ENCODE measurements at places on chromosomes 4 and X.
A peak's percentile ranks its signal among the peaks of the same experiment; 100 is the strongest.

- DNase-seq = no peak
Observed at GRCh38 chr4:106034220-106034619, 138.9 kb downstream of the NPNT start.

DNA sequence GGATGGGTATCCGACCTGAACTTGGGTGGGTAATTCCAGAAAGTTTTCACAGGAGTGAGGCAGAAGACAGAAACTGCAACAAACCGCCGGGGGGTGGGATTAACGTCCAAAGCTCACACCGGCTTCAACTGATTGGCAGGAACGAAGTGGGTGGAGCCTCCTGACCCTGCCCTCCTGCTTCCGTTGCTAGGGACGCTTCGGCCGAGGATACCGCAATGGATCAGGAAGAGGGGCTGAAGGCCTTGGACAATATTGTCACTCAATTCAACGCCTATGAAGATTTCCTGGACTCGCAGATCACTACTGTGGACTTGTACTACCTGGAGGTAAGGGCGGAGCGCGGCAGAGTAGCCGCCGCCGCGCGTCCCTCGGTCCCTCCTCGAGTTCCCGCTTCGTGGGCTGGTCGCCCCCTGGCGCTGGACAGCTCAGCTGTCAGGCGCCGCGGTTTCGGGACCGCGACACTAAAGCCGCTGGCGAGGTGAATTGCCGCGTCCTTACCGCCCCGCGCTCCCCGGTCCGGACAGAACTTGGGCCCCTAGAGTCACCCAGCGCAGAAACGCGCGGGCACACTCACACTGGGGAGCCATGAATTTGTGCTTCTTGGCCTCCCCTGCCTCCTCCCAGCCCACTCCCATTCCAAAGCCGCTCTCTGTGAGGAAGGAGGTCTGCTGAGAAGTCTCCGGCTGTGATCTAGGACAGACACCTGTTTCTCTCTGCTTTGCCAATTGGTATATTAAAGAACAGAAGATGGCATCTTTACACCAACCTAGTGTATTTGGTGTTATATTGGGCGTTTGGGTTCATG is at the start of gene CFAP299:
CFAP299 (plus strand) TSS at position 177 of the 805 bp plus-strand sequence.
- DNase-seq = no peak

DNA sequence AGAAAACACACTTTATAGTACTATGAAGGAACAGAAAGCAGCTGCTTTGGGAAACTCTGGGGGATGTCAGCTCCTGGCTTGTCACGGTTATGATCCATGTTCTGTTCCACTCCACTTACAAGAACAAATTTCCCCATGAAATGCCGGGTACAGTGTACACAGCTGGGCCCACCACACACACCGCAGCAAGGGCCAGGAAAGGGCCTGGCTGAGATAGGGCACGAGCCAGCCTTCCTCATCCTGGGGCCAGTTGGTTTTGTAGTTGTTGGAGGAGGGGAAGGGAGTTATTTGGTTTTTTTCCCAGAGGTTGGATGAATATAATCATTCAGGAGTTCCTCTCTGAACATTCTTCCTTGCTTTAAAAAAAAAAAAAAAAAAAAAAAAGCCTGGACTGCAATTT is 56.8 kb downstream of the SEPSECS start:
- no peak for DNase-seq

- DNase-seq = no peak
Observed at GRCh38 chr4:15690020-15690809, 8.6 kb downstream of the FAM200B start.

- no peak for DNase-seq
Observed at GRCh38 chr4:123104310-123105025, 182.1 kb upstream of the NUDT6 start.

DNA sequence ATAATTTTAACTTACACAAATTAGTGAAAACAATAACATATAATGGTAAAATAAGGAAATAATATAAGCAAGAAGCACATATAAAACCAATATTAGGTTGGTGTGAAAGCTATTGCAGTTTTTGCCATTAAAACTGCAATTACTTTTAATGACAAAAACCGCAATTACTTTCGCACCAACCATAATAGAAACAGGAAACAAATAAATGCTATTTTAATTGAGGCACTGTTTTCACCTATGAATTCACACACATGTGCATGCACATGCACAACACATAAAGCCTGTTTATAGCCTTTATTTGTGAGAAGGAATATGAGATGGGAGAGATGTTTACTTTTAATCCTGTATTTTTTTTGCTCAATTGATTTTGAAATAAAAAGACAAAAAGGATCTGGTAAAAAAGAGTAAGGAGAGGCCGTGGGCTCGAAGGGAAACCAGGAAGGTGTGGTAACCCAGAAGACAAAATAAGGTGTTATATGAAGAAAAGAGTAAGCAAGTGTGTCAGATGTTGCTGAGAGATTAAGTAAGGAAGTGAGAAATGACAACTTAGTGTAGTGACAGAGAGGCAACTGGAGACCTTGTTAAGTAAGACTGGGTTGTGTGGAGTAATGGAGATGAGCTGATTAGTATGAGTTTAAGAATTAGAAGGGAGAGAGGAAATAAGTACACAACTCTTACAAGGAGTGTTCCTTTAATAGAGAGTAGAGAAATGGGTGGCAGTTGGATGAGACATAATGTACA is 69.0 kb downstream of the KLHL13 start:
- DNase-seq = no peak

DNA sequence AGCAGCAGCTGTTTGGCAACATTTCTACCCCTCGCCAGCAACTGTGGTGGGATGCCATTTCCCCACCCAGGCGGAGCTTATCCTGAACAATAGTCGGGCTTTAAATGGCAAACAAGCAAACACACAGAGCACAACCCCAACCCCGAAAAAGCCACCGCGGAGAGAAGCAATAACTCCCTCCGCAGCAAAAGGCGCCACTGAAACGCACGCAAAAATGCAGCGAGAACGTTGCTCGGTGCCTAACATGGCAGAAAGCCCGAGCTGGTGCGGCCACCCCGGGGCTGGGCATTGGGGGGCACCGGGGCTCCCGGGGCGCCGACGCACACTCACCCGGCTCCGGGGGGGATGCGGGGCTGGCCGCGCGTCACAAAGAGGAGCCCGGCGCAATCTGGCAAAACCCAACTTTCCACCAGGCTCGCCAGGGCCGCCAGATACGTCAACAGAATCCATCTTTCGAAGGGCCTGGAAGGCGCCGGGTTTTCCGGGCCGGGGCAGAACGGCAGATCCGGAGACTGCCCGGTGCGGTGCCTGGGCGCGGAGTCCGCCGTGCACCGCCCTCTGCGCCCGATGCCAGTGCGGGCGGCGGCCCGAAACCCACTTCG is 818 bp downstream of the RAI2 start:
- DNase-seq = no peak

- no peak for DNase-seq
Observed at GRCh38 chr4:95198961-95199360, 349.8 kb downstream of the UNC5C start.

- no peak for DNase-seq
Observed at GRCh38 chr4:41160012-41160789, 54.1 kb downstream of the APBB2 start.

GRCh38 chrX:110317820-110318663 is at the start of gene AMMECR1:
Gene AMMECR1, minus strand, starts transcription at chrX:110318085. Its CDS starts 14 bp downstream, at chrX:110318071.
- DNase-seq = peak; percentile 74

- no peak for DNase-seq
Observed at GRCh38 chr4:54155936-54156335, 56.0 kb downstream of the GSX2 start.

DNA sequence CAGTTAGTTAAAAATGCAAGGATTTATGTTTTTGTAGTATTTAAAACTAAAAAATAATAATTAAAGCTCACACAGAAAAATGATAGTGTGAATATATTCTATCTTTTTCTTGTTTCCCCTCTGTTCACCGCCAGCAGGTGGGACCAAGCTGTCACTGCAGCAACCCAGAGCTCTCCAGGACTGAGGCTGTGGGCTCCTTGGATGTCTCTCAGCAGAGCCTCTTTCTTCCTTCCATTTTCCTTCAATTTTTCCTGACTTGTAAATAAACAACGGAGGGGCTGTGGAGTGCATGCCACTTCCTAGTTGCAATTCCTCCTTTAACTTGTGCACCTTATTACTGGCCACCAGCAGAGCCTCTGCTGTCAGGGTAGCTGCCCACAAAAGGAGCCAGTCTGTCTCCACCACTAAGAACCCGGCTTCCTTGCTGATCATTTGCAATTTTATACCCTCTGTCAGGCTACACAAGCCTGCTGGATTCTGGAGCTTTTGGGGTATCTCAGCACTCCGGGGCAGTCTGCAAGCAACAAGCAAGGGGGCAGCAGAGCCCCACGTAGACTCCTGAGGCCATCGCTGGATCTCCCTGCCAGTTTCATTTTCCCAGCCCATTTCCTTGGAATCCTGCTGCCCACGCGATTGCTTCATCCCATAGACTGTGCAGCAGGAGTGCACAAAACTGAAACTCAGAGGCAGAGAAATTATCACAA is 1467.4 kb downstream of the C4orf33 start:
- no peak for DNase-seq

DNA sequence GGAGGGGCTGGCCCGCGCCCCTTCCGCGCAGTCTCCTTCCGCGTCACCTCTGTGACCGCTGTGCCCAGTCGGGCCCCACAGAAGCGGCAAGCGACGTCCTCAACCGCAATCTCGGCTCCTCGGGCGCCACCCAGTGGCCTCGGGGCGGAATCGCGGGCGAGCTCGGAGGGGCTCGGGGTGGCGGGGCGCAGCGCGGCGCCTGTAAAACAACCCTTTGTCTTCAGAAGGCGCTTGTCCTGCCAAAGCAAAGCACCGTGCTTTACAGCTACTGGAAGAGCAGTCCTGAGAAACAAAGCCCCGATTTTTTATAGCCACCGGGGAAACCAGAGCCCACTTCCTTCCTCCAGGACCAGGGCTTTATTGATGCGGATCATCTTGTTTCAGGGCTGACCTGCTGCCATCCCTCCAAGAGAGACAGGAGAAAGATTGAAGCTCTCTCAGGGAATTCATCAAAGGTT is 37.3 kb upstream of the CDKN2AIP start:
- peak; percentile 84 for DNase-seq

DNA sequence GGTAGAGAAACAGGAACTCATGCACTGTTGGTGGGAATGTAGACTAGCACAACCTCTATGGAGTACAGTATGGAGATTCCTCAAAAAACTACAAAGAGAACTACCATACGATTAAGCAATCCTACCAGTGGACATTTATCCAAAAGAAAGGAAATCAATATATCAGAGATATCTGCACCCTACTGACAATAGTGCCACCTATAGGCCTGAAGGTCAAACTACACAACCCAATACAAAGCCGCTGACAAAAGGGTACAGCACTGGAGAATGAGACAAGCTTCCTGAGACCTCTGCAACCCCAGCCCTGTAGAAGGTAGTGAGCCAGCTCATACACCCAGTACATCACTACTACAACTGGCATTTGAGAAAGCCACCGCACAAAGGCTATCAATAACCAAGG is 67.1 kb downstream of the CBR4 start:
- DNase-seq = no peak

- DNase-seq = no peak
Observed at GRCh38 chr4:78809928-78810835, 34.0 kb downstream of the BMP2K start.

DNA sequence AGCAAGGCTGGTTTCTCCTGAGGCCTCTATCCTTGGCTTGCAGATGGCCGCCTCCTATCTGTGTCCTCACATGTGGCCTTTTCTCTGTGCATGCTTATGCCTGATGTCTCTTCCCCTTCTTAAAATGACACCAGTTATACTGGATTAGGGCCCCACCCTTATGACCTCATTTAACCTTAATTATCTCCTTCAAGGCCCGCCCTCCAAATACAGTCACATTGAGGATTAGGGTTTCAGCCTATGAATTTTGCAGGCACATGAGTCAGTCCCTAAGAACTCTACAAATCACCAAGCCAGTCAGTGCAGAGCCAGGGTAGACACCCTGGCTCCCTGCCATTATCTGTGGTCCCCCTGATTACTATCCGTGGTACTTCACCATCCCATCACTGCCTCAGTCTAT is 51.6 kb downstream of the MAML3 start:
- no peak for DNase-seq

- DNase-seq = no peak
Observed at GRCh38 chrX:46311581-46312120, 233.6 kb downstream of the ZNF674 start.

GRCh38 chr4:144501231-144501780 is 144.7 kb upstream of the HHIP start:
- no peak for DNase-seq

DNA sequence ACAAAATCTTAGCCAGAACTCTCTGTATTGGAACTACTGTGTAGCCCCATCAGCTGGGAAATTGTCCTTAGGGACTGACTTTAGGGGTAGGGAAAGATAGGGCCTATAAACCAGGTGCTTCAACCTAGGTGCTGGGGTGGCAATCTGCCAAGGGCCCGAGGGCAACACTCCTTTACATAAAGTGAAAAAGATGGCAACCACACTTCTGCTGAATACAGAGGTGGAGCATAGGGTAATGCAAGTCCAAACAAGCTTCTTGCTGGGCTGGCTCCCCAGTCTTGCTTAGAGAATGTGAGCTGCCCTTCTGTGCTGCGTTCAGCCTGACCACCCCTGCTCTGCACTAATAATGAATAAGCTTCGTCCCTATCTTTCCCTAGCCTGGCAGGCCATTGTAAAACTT is 9.8 kb downstream of the ZBTB33 start:
- no peak for DNase-seq

DNA sequence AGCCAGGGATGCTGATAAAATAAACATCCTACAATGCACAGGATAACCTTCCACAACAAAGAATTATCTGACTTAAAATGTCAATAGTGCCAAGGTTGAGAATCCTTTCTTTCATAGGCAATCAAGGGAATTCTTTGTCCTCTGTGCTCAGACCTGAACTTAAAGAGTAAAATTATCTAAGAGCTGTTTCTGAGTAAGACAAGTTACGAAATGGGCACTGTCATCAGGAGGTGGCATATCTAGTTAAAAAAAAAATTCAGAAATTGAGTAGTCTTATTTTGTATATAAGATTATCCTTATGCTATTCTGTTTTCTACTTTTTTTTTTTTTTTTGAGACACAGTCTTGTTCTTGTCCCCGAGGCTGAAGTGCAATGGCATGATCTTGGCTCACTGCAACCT is 3.3 kb upstream of the RAB33B start:
- DNase-seq = no peak

DNA sequence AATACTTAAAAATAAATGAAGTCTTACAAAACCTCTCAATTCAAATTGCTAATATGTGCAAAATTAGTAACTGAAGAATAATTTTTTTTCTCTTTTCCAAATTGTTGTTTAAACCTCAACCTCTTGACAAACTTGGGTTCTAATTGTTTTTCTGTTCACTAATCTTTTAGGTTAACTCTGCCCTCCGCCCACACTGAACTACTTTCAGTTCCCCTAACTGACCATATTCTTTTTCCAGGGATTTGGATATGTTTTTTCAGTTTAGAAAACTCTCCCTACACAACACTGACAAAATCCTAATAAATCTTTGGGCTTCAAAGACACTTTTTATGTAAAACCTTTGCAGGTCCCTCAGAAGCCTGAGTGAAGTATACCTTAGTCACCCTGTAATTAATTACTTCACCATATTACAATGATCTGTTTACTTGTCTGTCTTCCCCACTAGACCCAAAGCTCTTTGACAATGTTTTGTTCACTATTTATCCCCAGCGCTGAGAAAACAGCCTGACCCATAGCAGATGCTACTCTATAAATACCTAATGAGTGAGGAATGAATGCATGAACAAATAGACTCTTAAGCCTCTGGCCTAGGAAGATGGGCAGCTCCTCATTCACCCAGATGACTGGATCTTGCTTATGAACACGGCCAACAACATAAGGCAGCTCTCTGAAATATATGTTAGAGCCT is 134.9 kb downstream of the MAML3 start:
- DNase-seq = no peak
